Trophoblast cell (in vitro differentiated cells and primary cell): ENCODE measurements at places on chromosomes 3 and 15.

DNA sequence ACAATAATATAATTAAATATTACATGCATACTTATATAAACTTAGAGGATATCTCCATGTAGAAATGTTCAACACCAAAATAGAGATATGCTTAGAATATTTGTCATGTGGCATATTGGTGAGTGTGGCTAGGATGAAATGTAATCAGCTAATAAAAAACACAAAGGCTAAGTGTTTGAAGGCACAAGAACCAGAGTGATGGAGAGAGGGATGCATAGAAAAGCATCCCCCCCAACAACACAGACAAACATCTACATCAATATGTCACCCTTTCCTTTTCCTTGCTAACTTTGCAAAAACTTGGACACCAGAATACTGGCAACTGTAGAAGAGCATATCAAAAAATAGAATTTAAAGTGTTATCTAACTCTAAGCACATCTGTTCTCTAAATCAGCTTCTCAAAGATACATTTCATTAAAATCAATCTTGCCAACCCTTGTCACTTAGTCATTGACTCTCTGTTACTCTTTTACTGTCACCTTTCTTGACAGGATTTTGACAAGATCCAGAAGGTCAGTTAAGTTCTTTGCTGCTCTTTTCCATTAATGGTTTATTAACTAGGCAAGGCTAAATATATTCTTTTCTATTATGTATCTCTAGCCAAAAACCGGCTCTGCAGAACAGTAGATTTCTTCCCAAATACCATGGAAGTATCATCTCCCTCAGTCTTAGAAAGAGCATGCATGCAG, 695.9 kb downstream of the OTOL1 start:
- no peak for DNase-seq

GRCh38 chr3:22296601-22297000, 545.6 kb upstream of the ZNF385D start:
- no peak for DNase-seq

- DNase-seq: no peak
These were observed 119.8 kb downstream of the EPHA3 start for GRCh38 chr3:89227218-89227617.

DNA sequence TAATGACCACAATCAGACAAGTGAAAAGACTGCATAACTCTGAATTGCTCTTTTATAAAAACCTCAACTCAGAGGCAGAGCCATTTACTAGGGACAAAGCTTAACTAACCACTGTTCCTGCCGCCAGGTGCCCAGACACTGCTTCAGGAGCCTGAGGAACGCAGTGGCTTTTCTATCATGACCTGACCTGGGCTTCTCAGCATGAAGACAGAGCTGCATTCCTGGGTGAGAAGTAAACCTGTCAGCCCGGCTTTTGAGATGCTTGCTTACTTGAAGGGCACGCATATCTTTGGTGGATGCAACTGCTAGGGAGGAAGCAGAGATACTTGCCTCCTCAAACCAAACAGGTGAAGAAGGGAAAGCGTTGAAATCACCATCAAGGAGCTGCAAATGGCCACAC, 7.9 kb downstream of the LRRC31 start:
- peak; percentile 95 for DNase-seq

DNA sequence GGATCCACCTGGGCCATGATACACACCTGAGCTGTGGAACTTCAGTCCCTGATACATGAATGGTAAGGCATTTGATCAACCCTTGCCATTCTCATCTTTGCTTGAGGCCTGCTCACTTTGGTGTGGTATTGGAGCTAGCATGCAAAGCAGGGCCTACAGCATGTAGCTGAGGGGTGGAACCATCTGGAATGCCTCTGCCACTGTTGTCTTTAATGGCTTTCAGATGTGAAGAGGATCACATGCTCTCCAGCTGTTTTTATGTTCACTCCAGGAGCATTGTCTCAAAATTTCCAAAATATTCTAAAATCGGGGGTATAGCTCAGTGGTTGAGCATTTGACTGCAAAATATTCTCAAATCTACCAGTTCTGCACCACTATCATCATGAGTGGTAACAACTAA, 64.4 kb upstream of the PHLDB2 start:
- DNase-seq: no peak

DNA sequence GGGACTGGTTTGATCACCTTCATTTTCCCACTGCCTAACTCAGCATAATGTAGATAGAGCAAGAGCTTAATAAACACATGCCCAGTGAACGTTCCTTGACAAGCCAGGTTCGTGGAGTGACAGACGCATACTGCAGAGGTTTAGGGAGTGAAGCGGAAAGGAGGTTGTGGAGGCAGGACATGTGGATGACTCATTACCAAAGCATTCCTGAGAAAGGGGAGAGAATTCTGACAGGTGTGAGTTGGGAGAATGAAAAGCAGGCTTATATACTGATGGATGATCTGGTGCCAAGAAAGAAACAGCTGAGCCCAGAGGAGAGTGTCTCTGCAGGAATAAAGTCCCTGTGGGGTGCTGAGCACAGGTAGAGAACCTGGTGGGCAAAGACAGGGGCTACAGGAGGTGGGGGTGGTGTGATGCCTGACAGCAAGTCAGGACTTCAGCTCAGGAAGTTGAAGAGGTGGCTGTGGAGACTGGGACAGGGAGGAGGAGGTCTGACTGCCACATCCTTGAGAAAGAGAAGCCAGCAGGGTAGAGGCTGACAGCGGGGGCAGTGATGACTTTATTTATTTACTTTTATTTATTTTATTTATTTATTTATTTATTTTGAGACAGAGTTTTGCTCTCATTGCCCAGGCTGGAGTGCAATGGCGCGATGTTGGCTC, 2.4 kb upstream of the RPL29 start:
- peak; percentile 43 for DNase-seq

- no peak for DNase-seq
These were observed 131.2 kb downstream of the RAP2B start for GRCh38 chr3:153293265-153293664.

- no peak for DNase-seq
These were observed 1.0 kb upstream of the KLF15 start for GRCh38 chr3:126358038-126358815.

GRCh38 chr15:99409097-99409473, 156.7 kb upstream of the MEF2A start:
- no peak for DNase-seq

- no peak for DNase-seq
These were observed 61.0 kb upstream of the CHRM5 start for GRCh38 chr15:33907326-33907725.

DNA sequence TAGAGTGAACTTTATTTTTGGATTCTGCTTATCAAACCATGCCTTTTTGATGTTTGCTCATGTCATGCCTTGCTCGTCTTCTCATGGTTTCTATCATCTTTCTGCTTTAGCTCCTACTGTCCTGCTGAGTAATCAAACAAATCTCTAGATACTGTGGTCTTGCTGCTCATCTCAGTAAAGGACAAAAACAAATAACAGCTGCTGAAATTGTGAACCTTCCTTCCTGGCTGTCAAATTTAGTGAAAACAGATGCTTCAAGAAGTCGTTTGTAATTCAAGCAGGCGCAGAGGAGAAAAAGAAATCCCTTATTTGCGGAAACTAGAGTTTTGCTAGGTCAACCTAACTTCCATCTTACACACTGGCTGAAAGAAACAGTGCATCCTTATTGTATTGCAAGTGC, 616.1 kb upstream of the ALCAM start:
- DNase-seq: no peak

DNA sequence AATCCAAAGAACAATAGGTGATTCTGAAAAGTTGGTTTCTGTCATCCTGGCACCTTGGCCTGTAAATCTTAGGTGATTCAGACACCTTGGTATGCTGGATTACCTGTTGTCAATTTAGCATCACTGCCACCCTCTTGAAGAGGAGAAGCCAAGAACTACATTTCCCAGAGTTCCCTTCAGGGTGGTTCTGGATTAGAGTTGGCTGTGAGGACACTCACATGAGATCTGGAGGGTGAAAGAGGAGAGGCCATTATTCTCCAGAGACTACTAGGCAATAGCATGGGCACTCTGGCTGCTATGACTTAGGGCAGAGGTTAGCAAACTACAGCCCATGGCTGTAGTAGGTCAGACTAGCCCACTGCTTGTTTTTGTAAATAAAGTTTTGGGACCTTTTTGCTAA, 41.7 kb upstream of the CORO2B start:
- DNase-seq: no peak

DNA sequence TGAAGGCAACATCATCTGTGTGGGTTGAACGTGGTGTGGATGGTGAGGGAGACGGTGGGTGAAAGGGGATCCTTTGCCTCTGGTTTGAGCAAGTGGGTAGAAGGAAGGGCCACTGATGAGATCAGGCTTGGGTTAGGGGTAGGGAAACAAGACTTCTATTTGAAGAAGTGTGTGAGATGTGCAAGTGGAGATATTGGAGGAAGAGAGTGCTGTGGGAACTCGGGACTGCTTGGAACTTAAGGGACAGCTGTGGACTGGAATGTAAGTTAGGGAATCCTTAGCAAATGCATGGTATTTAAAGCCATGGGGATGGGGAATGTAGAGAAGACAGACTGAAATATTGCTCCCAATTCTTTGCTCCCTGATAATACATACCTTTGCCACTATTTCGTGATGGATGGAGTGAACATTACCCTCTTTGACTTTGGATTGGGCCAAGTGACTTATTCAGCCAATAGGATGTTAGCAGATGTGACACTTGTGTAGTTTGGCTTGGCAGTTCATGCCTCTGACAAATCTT, 30.2 kb upstream of the AMOTL2 start:
- peak; percentile 72 for DNase-seq

GRCh38 chr3:60101621-60102020, 1051.8 kb upstream of the CFAP20DC start:
- DNase-seq: no peak

DNA sequence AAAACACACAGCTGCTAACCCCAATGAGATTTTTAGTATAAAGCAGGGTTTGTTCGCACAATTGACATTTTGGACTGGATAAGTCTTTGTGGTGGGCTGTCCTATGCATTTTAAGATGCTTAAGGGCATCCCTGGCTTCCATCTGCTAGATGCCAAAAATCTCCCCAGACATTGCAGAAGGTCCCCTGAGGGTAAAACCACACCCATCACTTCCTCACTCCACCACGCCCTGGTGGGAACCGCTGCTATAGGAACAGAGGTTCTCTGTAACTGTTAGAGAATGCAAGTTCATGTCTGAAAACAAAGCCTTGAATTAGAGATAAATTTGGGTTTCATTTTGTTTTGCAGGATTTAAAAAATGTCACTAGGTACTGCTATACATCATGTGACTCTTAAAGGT, 67.7 kb downstream of the ARHGEF26 start:
- DNase-seq: no peak
